ENCODE measurements at places on chromosomes 1 and 21. TPM values are rescaled to one million over a fixed set of nuclear protein-coding genes. Genes with fewer than 3 reads are reported as not detected.

CIART gene
- 8.1 TPM for polyA plus RNA-seq

DYRK1A gene
- polyA plus RNA-seq = 67.2 TPM

OR2L8 gene
- not detected for polyA plus RNA-seq

HORMAD1 gene
- polyA plus RNA-seq = not detected

TTC13 gene
- polyA plus RNA-seq = 19.9 TPM

OR2G6 gene
- not detected for polyA plus RNA-seq

SPRR2E gene
- polyA plus RNA-seq = not detected

KHDC4 gene
- 81.3 TPM for polyA plus RNA-seq

VHLL gene
- not detected for polyA plus RNA-seq

CRYAA gene
- polyA plus RNA-seq = 0.16 TPM

- no peak for DNase-seq
Measured at GRCh38 chr1:54861070-54861761, 25.8 kb downstream of the DHCR24 start.

GRCh38 chr1:27960762-27961645 lies 1.2 kb downstream of the XKR8 start:
- no peak for DNase-seq

GRCh38 chr1:179996099-179996498 lies 41.5 kb downstream of the CEP350 start:
- DNase-seq = no peak

DNA sequence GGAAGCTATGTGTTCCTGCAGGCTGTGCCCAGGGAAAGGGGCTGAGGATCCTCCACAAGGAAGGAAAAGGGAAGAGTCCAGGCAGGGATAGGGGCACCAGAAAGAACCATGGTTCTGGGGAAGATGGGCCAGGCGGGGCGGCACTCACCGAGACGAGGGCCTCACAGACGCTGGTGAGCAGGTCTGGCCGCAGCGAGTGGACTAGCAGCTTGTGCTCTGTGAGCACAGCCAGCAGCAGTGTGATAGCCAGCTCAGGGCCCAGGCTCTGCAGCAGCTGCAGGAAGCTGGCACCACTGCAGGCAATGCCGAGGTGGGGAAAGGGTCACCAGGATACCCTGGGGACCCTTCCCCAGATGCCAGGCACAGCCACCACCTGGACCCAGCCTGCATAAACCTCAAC lies 5.8 kb downstream of the DENND4B start:
- no peak for DNase-seq

- no peak for DNase-seq
Measured at GRCh38 chr1:218401441-218401997, 56.4 kb downstream of the TGFB2 start.

GRCh38 chr1:1019122-1019999 lies 559 bp upstream of the AGRN start:
- DNase-seq = peak; percentile 87

GRCh38 chr1:28644494-28644893 lies 1.6 kb upstream of the TAF12 start:
- no peak for DNase-seq

DNA sequence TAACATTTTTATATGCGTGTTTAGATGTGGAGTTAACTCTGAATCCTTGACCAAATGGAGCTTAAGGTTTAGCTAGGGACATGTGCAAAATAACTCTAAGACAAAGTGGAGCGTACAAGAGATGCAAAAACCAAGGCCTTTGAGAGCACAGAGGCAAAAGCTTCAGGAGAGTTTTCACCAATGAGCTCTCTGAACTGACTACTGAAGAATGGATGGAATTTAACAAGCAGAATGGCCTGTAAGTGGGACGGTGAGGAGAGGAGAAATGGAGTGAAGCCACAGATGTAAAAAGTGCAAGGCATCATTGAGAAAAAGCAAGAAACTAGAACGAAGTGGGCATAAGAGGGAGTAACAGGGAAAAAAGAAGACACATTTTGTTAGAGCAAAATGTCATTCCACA lies 260.0 kb downstream of the RGS7 start:
- no peak for DNase-seq

- DNase-seq = no peak
Measured at GRCh38 chr21:33567914-33568313, 20.6 kb downstream of the DONSON start.

GRCh38 chr1:226447932-226448665 lies 40.2 kb upstream of the PARP1 start:
- no peak for DNase-seq

- no peak for DNase-seq
Measured at GRCh38 chr1:85838238-85838637, 130.0 kb upstream of the ZNHIT6 start.
